Right hindlimb (tissue), 1 donor: ENCODE measurements at places on chromosomes 1 and 21.

- peak; percentile 74 for DNase-seq
Measured at GRCh38 chr1:7478809-7479499, 292.1 kb upstream of the VAMP3 start.

GRCh38 chr1:67367370-67368045 lies 59.8 kb downstream of the IL12RB2 start:
- DNase-seq, result peak; percentile 27

- no peak for DNase-seq
Measured at GRCh38 chr1:219505886-219506285, 107.0 kb downstream of the ZC3H11B start.

DNA sequence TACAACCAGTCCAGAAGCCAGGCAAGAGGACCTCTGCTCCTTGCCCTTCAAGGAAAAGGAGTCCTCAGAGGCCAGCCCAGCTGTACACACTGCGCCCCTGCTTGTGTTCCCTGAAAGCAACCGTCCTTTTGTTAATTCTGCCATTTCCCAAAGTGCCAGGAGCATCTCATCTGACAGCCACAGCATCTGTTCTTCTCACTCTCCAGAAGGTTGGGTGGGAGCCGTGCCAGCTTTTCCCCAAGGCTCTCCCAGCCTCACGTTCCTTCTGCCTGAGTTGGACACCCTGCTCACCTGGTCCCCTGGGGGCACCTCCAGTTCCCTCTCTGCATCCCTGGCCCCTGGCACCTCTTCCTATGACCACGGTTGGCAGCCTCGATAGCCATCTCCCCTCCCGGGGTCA lies 10.5 kb upstream of the CNTN2 start:
- no peak for DNase-seq

GRCh38 chr1:222617367-222617951 lies 438 bp upstream of the MIA3 start:
- peak; percentile 97 for DNase-seq
